ENCODE measurements at places on chromosomes 5 and 9.
A peak's percentile ranks its signal among the peaks of the same experiment; 100 is the strongest.

GRCh38 chr9:34694811-34695210, 3.7 kb upstream of the CCL19 start:
- DNase-seq = no peak

DNA sequence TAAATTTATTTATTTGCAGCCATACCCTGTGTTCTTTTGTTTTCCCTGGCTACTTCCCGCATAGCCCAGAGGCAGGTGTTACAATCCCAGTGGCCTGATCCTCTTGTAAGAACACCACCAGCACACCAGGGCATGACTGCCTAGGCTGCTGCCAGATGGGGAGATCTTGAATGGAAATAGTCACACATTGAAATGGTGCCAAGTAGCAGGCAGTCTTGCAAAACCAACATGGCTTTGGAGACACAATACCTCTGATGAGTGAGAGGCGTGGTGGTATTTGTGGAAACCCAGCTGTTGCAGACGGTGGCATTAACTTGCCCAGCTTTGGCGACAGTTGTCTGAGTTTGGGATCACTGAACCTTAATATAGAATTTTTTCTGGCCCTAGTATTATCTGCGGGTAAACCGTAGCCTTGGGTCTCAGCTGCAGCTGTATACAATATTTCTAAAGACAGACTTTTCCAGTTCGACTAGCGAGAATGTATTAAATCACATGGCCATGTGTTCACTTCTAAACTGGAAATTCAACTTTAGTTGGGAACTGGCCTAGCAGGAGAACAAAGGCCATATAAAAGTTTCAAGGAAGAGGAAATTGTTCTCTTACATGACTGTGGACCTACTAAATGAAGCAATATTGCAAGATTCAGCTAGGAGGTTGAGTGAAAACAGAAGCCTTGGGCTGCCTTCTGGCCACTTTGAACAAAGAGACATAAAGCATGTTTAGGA, 277.0 kb downstream of the SMARCA2 start:
- DNase-seq = peak; percentile 15

- DNase-seq = peak; percentile 22
These were observed 91.0 kb upstream of the GNAQ start for GRCh38 chr9:78122631-78123030.

DNA sequence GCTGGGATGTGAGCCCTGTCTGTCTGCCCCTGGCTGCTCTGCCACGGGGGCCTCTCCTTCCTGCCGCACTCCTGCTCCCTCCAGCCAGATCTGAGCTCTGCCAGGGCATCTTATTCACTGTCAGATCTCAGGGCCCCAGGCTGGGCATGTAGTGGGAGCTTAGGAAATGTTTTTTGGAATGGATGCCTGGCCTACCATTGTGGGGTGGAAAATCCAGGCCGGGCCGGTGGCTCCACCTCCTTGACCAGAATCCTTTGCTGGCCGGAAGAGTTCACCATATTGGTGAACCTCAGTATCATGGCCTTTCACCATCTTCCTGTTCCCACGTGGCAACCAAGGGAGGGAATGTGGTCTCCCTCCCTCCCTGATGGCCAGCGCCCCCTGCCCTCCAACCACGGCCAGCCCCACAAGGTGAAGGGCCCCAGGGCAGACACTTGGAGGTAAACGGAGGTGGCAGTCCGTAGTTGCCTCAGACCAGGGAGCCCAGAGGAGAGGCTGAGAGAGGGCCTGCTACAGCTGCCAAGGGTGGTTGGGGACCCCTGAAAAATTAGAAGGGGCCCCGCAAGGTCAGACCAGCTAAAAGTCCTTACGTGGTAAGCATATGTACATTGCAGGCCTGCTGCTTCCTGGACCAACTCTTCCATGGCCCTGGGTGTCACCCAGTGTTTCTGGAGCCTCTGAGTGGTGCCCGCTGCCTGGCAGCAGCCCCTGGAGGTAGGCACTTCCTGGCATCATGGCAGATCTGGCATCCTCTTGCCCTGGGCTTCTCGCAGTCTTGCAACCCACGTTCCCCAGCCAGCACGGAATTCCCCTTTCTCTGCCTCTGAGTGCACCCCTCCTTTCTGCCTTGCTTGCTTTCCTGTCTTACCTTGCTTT, 153.3 kb downstream of the RGS3 start:
- no peak for DNase-seq

GRCh38 chr5:110054240-110054639, 364.5 kb downstream of the MAN2A1 start:
- DNase-seq = no peak

- no peak for DNase-seq
These were observed 34.5 kb upstream of the FAM151B start for GRCh38 chr5:80453366-80453765.

DNA sequence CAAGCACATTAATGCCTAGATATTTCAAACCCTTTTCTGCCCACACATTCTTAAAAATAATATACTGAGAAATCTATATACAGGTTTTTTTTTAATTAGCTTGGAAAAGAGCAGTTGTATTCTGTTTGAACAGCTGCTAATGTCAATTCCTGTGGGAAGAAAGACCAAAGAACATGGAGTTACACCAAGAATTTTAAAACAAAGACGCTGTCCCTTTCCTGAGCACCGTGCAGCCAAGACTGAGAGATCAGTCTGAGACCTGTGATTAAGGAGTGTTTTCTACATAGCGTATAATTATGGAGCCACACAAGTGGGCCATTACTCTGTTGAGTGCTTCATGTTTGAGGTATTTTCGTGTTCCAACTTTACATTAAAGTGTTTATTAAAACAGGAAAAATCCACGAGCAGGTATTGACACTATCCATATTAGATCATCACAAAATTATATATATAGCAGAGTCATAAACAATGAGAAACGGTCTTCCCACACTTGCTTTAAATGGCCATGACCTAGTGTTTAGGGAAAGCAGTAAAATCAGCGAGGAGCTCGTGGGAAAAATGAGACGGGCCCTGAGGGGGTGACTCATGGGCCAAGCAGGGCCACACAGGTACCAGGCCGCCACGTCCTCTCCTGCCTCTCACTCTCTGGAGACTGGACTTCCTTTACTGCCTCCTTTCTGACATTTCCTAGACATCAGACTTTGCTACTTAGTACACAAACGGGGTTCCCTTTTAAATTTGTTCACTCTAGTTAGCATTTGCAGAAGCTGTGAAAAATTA, 153.1 kb upstream of the OTULINL start:
- no peak for DNase-seq

DNA sequence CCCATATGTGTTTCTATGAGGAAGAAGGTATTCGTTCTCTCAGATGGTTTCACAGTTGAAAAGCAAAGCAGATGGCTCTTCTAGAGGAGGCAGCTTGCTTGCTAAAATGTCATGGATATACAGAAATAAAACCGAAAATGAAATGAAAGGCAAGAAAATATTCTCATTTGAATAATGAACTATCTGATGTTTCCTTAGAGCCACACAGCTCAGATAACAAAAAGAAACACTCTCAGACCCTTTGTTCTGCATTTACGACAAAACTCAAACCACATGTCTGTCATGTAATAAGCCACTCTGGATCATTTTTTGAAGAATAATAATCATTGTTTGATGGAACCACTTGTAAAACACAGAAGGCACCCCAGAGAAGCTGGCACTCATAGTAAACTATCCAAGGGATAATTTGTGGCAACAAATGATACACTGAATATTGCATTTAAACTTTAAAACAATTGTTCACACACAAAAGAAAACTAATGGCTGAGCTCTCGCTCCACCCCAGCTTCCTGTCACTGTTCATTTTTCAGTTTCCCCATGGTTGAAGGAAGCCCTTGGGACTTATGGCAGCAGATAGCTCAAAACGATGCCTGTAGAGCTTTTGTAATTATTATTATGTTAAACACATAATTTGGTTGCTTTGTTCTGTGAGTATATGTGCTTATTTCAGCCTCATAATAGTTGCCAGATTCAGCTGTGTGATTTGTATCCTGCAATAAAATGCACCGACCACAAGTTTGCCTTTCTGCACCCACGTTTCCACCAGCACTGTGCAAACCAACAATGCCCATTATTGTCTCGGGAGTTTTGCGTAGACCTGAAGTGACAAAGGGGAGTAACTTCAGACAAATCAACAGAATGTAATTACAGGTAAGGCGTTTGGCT, 256.0 kb downstream of the TMEM167A start:
- DNase-seq = no peak

DNA sequence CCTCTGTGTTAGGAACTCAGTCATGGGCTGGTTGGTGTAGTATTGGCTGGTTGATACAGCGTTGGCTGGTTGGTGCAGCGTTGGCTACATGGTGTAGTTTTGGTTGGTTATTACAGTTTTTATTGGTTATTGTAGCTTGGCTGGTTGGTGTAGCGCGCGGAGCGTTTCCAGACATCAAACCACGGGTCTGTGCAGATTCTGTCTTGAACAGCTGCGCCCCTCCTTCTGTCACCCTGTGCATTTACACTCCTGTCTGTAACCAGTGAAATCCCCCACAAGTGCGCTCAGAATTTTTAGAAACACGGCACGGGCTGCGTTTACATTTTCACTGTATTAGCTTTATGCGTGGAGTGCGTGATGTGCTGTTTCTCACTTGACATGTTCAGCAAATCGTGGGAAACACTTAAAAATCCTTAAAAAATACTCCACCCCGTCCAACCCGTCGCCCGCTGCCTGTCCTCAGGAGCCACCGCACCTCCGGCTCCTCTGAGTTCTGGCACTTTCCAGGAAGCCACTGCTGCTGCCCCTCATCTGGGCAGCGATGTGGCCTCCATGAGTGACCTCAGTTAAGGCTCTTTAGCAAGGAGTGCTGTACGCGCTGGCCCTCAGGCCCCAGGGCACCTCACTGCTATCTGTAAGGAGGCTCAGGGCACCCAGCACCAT, 20.8 kb downstream of the NKD2 start:
- no peak for DNase-seq

- DNase-seq = no peak
These were observed 166.3 kb downstream of the ATP10B start for GRCh38 chr5:160685695-160686094.

- no peak for DNase-seq
These were observed 189.7 kb upstream of the PLPPR1 start for GRCh38 chr9:100838857-100839256.

DNA sequence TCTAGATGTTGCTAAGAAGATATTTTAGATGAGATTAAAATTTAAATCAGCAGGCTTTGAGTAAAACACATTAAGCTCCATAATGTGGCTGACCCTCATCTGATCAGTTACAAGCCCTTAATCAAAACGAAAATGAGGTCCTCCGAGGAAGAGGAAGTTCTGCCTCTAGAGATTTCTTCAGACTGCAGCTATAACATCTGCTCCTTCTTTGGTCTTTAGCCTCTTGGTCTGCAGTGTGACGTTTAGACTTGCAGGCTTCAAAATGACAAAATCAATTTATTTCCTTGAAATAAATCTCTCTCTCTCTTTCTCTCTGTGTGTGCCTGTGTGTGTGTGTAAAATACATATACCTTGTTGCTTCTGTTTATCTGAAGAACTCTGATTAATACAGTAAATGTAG, 1429.8 kb upstream of the CDH9 start:
- no peak for DNase-seq

GRCh38 chr5:40478766-40479165, 200.9 kb upstream of the PTGER4 start:
- DNase-seq = no peak

GRCh38 chr9:72280913-72281500, 84.0 kb downstream of the ZFAND5 start:
- DNase-seq = peak; percentile 85

- no peak for DNase-seq
These were observed 14.2 kb upstream of the FRRS1L start for GRCh38 chr9:109181284-109181683.

- peak; percentile 30 for DNase-seq
These were observed 83.1 kb upstream of the PLPP6 start for GRCh38 chr9:4579001-4579400.

GRCh38 chr5:109830955-109831502, 141.3 kb downstream of the MAN2A1 start:
- DNase-seq = no peak

- DNase-seq = no peak
These were observed 153.4 kb downstream of the OLFM1 start for GRCh38 chr9:135240871-135241311.

- no peak for DNase-seq
These were observed 161.9 kb downstream of the CCDC171 start for GRCh38 chr9:15714746-15715145.

- no peak for DNase-seq
These were observed 14.8 kb downstream of the IL9 start for GRCh38 chr5:135880801-135881200.

- no peak for DNase-seq
These were observed 42.6 kb downstream of the EPB41L4B start for GRCh38 chr9:109278216-109278615.

GRCh38 chr5:14270209-14270702, 127.1 kb downstream of the TRIO start:
- peak; percentile 77 for DNase-seq

- peak; percentile 75 for DNase-seq
These were observed 65.0 kb downstream of the FGF18 start for GRCh38 chr5:171484460-171484899.

GRCh38 chr9:132663117-132663516, 6.7 kb downstream of the DDX31 start:
- no peak for DNase-seq

- DNase-seq = peak; percentile 52
These were observed 992 bp downstream of the SETD9 start for GRCh38 chr5:56910210-56910965.

- peak; percentile 51 for DNase-seq
These were observed 717.9 kb upstream of the WWC1 start for GRCh38 chr5:167573370-167574127.

- no peak for DNase-seq
These were observed 101.5 kb downstream of the COL23A1 start for GRCh38 chr5:178488696-178489095.

- peak; percentile 25 for DNase-seq
These were observed 102.7 kb upstream of the CD180 start for GRCh38 chr5:67299231-67299735.

DNA sequence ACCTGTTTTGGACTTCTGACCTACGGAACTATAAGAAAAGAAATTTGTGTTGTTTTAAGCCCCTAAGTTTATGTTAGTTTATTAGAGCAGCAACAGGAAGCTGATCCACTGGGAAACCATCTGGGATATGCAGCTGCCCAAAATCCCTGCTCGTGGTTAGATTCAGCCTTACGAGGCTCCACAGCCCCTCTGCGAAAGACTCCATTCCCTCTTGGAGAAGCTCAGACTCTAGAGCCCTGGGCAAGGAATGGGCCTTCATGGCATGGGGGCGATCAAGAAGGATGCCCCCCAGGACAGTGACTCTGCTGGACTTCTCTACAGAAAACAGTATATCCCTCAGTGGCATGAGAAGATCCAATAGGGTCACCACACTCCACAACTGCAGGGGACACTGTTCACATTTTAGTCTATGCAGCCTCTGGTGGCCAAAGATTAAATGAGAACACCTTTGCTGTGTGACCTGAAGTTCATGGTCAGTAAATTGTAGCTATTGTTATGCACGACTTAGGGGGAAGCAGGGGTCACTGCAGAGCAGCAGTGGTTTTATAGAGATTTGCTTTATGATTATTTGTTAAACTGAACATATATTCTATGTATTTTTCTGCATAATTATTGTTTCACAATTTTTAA, 21.1 kb downstream of the IRF1 start:
- no peak for DNase-seq

GRCh38 chr5:18546591-18546990, 912.3 kb downstream of the TAF11L14 start:
- no peak for DNase-seq

- no peak for DNase-seq
These were observed 219.4 kb downstream of the MSX2 start for GRCh38 chr5:174943785-174944184.

- no peak for DNase-seq
These were observed 1200.6 kb downstream of the PTPRD start for GRCh38 chr9:9412241-9412640.

- DNase-seq = peak; percentile 57
These were observed 136.9 kb upstream of the FBN2 start for GRCh38 chr5:128674837-128675446.

GRCh38 chr9:73199886-73200285, 48.2 kb downstream of the ANXA1 start:
- DNase-seq = no peak

All from GM03348 (cell line).